ENCODE measurements at places on chromosomes 4 and X.
A peak's percentile ranks its signal among the peaks of the same experiment; 100 is the strongest.

DNA sequence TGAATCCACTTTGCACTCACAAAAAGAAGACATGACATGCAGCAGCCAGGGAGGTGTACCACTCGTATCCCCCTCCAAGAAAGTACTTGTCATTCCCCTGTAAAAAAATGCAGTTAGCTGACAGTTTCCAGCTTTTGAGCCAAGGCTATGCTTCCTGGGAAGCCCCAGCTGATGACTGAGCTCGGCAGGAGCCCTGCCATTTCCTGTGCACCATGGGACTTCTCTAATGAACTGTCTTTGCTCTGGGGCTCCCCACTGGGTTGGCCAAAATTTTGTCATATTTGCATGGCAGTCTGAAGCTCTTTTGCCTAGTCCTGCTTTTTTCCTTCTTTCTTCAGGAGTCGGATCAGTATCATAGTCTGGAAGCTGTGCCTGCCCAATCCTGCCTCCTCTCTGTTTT lies 104.5 kb upstream of the MAOA start:
- DNase-seq: no peak

GRCh38 chr4:1204828-1205585 lies 32.6 kb upstream of the SPON2 start:
- DNase-seq: no peak

DNA sequence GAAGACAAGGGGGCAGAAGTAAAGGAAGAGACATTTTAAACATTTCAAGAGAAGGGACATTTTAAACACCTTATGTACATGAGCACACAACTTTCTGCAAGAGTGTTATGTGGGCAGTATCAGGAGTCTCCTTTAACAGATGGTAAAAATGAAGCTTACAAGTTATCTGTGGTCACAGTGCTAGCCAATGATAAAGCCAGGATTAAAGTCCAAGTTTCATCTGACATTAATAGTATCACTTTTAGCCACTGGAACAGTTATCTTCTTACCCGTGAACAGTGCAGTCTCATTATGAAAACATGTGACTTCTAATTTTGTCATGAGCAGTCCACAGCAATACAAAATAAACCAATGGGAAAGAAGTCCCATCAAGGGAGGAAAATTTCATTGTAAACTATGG lies 627.9 kb upstream of the AGA start:
- DNase-seq: no peak

DNA sequence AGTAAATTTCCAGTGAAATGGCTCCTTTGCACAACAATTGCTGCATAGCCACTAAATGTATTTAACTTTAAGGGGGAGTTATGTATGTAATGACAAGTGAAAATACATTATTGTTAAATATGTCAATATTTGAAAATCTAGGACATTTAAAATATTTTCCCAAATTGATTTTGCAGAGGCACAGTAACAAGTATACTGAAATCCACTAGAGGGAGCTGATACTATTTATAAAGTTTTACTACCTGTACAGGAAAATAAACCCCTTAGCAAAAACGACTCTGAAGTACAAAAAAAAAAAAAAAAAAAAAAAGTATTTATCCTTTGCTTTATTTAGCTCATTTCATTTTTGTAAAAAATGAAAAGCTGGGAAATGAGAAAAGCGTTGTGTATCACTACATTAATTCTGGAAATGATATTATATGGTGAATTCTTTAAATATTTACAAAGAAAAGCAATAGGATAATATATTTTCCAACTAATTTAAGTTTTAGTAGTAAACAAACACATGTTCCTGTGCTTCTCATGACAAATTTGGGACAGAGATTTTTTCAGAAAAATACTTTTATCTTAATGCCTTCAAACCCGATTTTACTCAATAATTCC lies 727.7 kb downstream of the DMD start:
- DNase-seq: peak; percentile 6

DNA sequence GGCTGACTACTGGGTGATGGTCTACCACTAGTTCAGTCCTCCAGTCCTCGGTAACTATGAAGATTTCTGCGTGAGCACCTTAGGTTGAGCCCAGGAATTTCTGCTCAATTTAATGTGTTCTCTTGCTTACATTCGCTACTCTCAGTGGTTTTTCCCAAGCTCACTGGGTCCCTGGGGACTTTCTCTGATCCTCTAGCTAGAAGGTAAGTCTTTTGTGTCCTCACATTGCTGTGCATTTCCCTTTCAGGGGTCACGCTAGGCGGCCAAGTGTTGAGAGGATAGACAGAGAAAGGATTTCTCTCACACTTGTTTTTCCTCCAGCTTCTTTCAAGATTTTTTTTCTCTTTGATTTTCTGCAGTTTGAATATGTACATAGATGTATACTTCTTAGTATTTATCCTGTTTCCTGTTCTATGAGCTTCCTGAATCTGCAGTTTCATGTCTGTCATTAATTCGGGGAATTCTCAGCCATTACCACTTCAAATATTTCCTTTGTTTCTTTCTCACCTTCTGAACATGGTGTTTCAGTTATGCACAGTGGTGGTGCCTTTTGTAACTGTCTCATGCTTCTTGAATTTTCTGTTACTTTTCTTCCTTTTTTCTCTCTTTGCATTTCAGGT lies 17.5 kb downstream of the MAGEA9 start:
- DNase-seq: no peak
